Right ventricle myocardium superior (tissue), 1 donor: ENCODE measurements at places on chromosomes 13 and 19. TPM values are rescaled to one million over a fixed set of nuclear protein-coding genes. Genes with fewer than 3 reads are reported as not detected.

The DMKN gene
- 3.6 TPM for total RNA-seq

The B3GNT3 gene
- not detected for total RNA-seq

The DMPK gene
- total RNA-seq = 237 TPM

The NPHS1 gene
- total RNA-seq = not detected

The MCOLN1 gene
- total RNA-seq = 17.5 TPM

The MCF2L gene
- total RNA-seq = 38.1 TPM

The ILF3 gene
- total RNA-seq = 91.7 TPM

The CDX2 gene
- not detected for total RNA-seq

The APOE gene
- total RNA-seq = 13.6 TPM

The HAUS5 gene
- 3.3 TPM for total RNA-seq
